ENCODE measurements at places on chromosomes 11 and 22. TPM values are rescaled to one million over a fixed set of nuclear protein-coding genes. Genes with fewer than 3 reads are reported as not detected.

The WNT11 gene
- total RNA-seq = 0.30 TPM

The THY1 gene
- not detected for total RNA-seq

The GRIK4 gene
- not detected for total RNA-seq

The JHY gene
- 4.7 TPM for total RNA-seq

The DCUN1D5 gene
- 15.6 TPM for total RNA-seq

The VPREB1 gene
- total RNA-seq = not detected

- peak; percentile 69 for DNase-seq
Observed at GRCh38 chr22:36385491-36386350, 2.0 kb downstream of the MYH9 start.

GRCh38 chr11:57499413-57499982 lies 16.0 kb downstream of the SLC43A1 start:
- DNase-seq = peak; percentile 24

DNA sequence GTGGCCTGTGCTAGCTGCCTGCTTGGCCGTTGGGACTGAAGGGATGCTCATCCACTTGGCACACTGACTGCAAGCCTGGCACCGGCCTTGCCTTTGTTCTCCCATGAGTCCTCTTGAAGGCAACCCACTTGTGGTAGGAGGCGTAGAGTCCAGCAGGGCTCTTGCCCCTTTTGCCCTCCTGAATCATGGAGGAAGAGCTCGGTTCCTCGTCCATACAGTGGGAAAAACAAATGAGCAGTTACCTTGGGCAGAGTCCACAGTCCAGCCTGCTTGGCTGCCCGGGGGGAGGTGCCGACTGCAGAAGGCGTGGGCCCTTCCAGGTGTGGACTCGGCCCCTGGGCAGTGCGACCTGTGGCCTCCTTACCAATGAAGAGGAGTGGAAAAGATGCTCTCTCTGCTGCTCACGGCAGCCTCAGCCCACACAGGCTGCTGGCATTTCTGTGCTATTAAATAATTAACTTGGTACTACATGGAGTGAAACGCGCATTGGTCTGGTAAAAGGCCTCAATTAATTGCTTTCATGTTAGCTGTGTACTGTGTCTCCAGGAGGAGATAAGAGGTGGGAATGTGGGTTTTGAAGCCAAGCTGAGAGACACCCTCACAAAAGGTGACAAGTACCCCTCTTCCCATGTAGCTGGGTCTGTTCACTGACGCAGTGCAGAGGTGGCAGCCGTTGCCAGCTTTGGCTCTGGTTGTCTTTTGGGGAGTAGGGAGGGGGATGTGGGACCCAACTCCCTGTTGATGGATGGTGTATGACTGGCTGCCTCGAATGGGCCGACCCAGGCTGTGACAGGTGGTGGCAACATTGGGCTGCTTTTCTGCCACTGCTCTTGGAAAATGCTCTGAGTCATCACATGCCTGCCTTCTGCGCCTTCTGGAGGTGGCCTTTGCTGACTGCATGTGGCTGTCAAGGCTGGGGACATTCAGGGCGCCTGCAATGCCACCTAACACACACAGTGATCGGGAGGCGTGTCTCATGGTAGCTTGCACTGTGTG lies 26.8 kb upstream of the B3GAT1 start:
- no peak for DNase-seq

- no peak for DNase-seq
Observed at GRCh38 chr22:24400034-24400725, 27.2 kb upstream of the ADORA2A start.

DNA sequence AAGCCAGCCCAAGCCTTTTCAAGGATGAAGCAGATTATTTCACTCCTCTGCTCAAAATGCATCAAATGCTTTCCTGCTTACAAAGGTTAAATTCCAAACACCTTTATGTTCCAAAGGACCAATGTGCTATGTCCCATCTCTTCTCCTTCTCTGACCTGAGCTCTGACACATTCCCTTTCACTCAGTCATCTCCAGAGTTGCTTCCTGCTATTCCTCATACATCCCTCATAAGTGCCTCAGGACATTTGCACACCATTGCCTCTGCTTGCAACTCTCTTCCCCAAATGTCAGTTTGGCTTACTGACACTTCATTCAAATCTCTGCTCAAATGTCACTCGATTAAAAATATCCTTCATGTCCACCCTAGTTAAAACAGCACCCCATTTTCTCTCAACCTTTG lies 53.3 kb upstream of the BMAL1 start:
- no peak for DNase-seq

DNA sequence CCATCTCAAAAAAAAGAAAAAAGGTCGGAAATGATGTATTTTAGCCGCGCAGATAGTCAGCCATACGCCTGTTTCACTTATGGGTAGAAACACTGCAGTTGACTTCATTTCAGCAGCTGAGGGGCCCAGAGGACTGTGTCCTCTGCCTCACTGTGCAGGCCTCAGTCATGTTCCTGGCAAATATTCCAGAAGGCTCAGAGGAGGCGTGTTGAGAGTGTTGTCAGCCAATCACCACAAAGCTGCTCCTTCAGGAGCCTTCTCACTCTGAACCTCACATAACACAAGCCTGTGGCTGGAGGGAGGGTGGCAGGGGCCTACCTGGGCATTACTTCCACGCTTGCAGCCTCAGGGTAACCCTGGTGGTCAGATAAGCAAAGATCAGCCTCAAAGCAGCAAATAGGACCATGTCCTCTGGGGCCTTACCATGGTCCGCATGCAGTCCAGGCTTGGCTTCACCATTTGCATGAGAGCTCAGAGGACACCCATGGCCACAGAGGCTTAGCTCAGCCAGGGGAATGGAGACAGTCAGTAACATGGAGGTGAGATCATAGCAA lies 17.3 kb upstream of the TREH start:
- no peak for DNase-seq

- no peak for DNase-seq
Observed at GRCh38 chr22:39932918-39933649, 27.1 kb upstream of the TMA7B start.

DNA sequence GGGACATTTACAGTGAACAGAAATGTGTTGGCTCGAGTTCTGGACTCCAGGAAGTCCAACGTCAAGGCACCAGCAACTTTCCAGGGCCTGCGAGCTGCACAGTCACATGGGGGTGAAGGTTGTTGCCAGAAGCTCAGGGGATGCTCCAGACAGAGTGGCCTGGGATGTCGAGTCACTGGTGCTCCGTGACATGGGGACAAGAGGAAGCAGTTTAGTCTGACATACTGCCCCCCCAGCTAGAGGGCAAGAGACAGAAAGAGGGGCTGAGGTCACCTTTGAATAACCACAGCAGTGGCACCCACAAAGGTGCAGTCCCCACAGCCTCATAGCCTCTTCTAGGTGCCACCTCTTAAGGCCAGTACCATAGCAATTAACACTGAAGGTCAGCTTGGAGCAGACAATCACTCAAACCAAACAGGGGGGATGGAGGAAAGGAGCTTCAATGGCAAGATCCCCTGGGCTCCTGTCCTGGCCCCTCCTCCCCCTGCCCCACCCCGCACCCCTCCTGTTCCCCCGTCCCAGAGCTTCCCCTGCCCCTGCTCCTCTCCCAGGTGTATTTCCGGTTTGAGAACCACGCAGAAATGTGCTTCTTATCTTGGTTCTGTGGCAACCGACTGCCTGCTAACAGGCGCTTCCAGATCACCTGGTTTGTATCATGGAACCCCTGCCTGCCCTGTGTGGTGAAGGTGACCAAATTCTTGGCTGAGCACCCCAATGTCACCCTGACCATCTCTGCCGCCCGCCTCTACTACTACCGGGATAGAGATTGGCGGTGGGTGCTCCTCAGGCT lies 3.8 kb downstream of the APOBEC3D start:
- no peak for DNase-seq

DNA sequence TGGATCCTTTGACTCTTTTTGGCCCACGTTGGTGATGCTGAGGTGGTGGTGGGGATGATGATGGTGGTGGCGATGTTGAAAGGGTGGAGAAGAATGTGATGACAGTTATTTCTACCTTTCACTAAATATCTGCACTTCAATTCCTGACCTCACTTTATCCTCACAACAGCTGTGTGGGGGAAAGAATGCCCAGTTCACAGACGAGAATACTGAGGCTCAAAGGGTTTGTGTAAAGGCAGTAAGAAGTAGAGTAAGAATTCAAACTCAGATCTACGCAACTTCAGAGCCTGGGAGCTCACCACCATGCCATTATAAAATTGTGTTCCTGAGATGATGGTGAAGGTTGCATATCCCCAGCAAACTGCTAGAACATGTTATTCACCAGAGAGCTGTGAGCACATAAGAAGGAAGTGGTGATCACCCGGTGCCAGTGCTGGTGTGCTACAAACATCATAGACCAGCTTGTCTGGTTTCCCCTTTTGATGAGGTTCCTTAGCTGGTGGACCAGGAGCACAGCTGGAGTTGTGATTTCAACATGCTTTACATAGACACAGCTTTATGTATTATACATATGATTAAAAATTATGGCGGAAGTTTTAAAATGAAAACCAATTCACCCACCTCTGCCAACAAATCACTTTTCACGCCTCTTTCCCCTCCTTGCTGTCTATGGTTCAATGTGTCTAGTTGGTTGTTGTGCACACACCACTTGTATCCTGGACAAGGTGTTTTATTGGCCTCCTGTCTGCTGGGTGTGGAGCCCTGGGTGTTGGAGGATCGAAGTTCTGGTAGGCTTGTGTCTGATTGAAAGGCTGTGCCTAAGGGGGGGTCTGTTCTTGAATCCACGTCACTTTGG lies 6.2 kb downstream of the ST14 start:
- DNase-seq = peak; percentile 49

DNA sequence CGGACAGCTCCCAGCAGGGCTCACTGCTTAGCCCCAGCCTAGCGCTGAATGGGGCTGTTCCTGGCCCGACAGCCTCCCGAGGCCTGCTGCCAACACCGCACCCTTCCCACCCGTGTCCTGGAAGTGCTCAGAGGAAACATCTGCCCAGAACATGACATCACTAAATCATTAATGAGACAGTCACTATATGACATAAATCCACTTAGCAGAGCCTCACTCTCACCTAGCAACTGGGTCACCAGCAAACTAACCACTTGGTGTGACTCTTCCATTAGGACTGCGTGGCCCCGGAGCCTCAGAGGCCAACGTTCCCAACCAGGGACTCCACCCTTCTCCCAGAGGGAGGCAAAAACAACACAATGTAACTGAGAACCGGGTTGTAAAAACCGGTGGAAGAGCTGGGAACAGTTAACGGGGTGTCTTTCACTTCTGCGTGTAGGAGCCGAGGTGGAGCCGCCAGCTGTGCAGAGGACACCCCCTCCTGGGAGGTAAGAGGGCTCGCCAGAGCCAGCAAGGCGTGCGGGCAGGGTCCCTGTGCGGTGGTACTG lies 21.4 kb upstream of the PACSIN2 start:
- no peak for DNase-seq

GRCh38 chr22:40215266-40215665 lies 37.5 kb downstream of the TNRC6B start:
- no peak for DNase-seq

DNA sequence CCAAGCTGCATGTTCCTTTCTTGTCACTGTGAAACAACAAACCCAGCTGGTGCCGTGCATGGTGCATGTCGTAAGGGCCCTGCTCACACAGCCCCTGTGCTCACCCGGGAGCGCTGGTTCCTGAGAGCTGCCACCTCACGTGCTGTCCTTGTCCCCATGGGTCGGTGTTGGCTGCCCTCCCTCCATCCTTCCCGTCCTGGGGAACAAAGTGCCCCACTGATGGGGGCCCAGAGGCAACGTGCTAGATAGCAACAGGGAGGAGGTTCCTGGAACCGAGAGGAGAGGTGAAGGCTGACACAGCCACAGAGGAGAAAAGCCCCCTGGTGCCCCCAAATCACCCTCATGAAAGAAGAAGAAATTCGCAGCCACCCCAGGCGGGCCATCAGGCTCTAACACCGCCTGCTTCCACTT lies 56.6 kb upstream of the SLC22A12 start:
- no peak for DNase-seq

DNA sequence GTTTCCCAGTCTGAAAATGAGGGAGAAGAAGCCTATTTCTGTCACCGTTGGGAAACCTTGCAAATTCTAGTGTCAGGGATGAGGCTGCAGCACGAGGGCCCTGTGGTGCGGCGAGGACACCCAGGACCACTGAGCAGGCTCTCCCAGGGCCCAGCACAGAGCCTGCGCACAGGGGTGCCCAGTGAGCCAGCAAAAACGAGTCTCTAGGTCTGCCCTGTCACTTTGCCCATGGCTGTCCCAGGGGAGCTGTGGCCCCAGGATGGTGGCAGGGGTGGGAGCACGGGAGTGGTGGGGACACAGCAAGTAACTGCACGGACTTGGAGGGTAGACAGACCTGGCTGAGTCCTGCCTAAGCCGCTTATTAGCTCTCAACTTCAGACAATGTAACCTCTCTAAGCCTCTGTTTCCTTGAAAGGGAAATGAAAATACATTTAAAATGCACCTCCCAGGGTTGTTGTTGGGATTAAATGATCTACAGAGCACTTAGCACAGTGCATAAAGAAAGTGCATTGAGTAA lies 44.2 kb downstream of the DSCAML1 start:
- no peak for DNase-seq

- DNase-seq = no peak
Observed at GRCh38 chr11:108241330-108242037, 18.6 kb downstream of the ATM start.

GRCh38 chr11:119056421-119056999 lies 495 bp downstream of the HYOU1 start:
- peak; percentile 29 for DNase-seq

DNA sequence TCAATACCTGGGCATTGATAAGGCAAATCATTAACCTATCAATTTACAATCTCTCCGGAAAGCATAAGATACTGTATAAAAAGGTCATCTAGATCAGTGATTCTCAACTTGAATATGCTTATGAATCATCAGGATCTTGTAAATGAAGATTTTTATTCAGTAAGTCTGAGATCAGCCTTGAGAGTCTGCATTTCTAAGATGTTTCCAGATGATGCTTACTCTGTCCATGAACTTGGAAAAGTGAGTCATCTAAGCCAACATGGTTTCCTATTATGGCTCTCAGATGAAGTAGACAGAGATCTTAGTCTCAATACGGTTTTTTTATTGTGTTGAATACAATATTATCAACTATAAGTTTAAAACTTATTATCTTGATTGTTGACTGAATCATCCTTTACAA lies 226.4 kb upstream of the KIRREL3 start:
- no peak for DNase-seq

All from CD4-positive, alpha-beta T cell (primary cell).